ENCODE measurements at places on chromosomes 2 and 18. TPM values are rescaled to one million over a fixed set of nuclear protein-coding genes. Genes with fewer than 3 reads are reported as not detected.

DNA sequence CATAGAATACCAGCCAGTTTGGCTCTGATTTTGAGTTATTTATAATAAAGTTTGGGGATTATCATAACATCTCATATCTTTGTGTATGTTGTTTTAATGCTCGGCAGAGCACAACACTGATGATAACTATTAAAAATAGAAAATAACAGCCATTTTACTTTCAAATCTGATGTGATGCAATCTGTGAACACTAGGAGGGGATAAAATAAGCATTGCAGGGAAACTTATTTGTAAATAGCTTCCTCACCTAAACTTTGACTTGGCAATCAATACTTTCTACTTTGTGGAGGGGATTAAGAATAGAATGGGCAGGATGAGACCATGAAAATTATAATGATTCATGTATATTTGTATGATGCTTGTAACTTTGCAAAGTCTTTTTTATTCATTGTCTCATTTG lies 54.4 kb downstream of the USP14 start:
- peaks cover 14% of the 10 kb centered on the region for H3K36me3 ChIP-seq
- DNase-seq, result no peak
- no peak overlapping the region for H3K27ac ChIP-seq
- H3K4me1 ChIP-seq, result no peaks in the 10 kb centered on the region
- no peaks in the 10 kb centered on the region for H3K27me3 ChIP-seq

DNA sequence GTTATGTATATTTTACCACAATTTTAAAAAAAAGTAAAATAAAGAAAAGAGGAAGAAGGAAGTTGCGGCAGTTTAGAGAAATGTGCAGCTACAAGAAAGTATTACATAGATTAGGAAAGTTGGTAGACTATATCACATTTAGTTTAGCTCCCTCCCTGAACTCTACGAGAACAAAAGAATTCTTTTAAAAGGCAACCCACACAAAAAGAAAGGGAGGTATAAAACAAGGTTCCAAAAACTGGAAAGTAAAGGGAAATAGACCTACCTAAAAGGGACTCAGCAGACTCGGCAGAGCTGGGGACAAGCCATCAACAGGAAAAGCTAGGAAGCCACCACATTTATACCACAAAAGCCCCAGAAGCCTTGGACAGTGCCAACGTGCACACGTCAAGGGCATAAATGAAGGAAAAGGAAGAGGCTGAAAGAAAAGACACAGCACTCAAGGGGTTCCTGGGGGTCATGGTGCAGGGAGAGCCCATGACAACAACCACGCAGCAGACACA lies 9.1 kb downstream of the TMEM127 start:
- H3K36me3 ChIP-seq, result no peaks in the 10 kb centered on the region
- peak overlapping the region; percentile 92 for H3K27ac ChIP-seq
- no peaks in the 10 kb centered on the region for H3K27me3 ChIP-seq
- no peak for DNase-seq
- H3K4me3 ChIP-seq, result no peak overlapping the region

- no peak overlapping the region for H3K27ac ChIP-seq
- no peaks in the 10 kb centered on the region for H3K36me3 ChIP-seq
- no peak overlapping the region for H3K4me3 ChIP-seq
- peaks cover 5% of the 10 kb centered on the region for H3K4me1 ChIP-seq
These were observed 12.1 kb downstream of the DOCK10 start for GRCh38 chr2:225030203-225030602.

DNA sequence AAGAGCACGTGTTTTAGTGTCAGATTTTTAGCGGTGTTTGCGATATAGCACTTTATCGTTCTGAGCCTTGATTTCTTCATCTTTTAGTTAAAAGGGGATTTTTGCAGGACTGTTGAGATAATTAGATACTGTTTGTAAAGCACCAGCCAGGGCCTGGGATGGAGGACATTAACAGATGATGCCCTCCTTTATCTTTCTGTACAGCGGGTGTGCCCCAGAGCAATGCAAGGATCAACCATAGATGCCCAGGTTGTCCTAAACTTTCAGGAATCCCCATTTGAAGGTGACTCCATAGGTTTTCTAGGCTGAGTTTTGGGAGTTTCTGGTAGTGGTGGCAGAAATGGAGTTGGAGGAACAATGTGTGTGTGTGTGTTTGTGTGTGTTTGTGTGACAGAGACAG lies 97.0 kb upstream of the SPRED2 start:
- no peaks in the 10 kb centered on the region for H3K27me3 ChIP-seq
- H3K4me3 ChIP-seq, result no peak overlapping the region
- no peaks in the 10 kb centered on the region for H3K4me1 ChIP-seq
- no peak overlapping the region for H3K27ac ChIP-seq

The DYNAP gene
- polyA plus RNA-seq, result not detected

DNA sequence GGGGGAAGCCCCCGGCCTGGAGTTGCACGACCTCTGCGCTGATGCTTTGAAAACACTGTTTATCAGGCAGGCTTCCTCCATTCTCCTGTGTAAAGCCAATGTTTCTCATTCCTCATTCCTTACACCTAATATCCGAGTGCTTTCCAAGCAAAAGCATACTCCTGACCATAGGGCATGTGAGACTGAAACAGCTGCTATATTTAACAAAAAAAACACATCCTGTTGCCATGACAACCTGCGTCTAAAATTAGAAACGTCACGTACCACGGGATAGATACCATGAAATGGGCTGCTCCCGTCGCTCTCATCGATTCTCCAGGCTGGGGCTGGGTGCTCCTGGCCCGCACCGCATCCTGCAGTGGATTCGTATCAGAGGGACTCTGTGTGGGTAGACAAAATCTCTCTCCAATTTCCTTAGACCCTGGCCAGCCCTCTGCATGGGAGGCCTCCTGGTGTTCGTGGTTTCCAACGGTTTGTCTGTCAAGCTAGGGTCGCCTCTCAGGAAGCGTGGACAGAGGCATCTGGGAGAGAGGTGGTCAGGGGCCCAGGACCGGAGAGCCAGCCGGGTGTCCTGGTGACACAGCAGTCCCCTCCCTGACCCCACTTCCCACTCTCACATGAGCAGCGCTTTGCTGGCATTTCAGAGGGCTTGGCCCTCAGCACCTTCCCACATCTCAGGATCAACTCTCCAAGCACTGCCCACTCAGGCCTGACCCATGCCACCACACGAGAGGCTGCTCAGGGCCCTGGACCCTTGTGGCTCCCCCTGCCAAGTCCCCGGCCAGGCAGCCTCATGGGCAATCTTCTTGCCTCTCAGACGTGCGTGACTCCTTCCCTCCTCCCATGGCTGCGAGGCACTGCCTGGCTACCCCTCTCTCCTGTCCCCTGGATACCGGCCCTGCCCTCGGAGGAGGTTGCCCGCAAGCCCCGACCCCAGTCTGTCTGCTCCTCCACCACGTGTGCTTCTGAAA lies 268.1 kb downstream of the NDUFA10 start:
- H3K4me3 ChIP-seq, result no peak overlapping the region
- H3K27ac ChIP-seq, result no peak overlapping the region
- H3K4me1 ChIP-seq, result no peaks in the 10 kb centered on the region
- no peaks in the 10 kb centered on the region for H3K36me3 ChIP-seq

- no peak overlapping the region for H3K27ac ChIP-seq
- H3K4me1 ChIP-seq, result no peaks in the 10 kb centered on the region
- DNase-seq, result no peak
- no peaks in the 10 kb centered on the region for H3K27me3 ChIP-seq
- no peak overlapping the region for H3K4me3 ChIP-seq
- H3K36me3 ChIP-seq, result no peaks in the 10 kb centered on the region
These were observed 87.5 kb downstream of the MSH2 start for GRCh38 chr2:47490406-47490805.

The TUBA4B gene
- not detected for polyA plus RNA-seq

GRCh38 chr2:228827056-228827700 lies 443.9 kb downstream of the PID1 start:
- no peak overlapping the region for H3K27ac ChIP-seq
- H3K4me3 ChIP-seq, result no peak overlapping the region
- no peaks in the 10 kb centered on the region for H3K4me1 ChIP-seq
- H3K27me3 ChIP-seq, result no peaks in the 10 kb centered on the region
- no peaks in the 10 kb centered on the region for H3K36me3 ChIP-seq
- no peak for DNase-seq

The DOK6 gene
- 0.15 TPM for polyA plus RNA-seq

GRCh38 chr2:66105066-66105753 lies 329.7 kb upstream of the MEIS1 start:
- no peaks in the 10 kb centered on the region for H3K4me1 ChIP-seq
- no peaks in the 10 kb centered on the region for H3K27me3 ChIP-seq
- H3K4me3 ChIP-seq, result no peak overlapping the region
- no peak for DNase-seq
- no peak overlapping the region for H3K27ac ChIP-seq

GRCh38 chr2:39153312-39153711 lies 32.5 kb upstream of the SOS1 start:
- no peak for DNase-seq
- no peaks in the 10 kb centered on the region for H3K27me3 ChIP-seq
- no peak overlapping the region for H3K27ac ChIP-seq
- H3K4me3 ChIP-seq, result no peak overlapping the region

DNA sequence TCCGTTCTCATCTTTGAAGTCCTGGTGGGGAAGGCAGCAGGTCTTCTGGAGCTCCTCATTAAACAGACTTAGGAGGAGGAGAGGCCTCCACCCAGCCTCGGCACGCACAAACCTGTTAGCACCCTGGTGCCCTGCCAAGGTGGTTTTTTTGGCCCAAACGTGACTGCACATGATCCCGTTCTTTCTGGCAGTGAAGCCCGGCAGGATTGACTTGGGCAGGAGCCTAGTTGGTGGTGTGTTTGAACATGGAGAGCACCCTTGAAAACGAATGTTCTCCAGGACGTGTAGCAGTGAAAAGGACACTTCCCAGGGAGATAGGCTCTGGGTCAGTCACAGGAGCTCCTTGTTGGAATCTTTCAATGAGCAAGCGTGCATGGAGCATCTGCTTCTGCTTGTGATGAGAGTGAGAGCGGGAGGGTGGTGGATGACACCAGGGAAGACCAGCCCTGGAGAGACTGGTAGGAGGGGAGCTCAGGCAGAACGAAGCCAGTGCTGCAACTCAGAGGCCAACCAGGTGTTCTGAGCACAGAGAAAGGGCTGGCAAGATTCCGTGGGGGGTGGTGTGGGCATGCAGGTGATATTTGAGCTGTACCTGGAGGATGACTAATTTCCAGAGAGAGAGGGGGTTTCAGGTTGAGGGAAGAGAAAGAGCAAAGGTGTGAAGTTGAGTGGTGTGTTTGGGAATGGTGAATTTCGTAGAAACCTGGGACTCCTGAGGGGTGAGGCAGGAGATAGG lies 73.8 kb downstream of the TANC1 start:
- DNase-seq, result peak; percentile 32
- H3K4me1 ChIP-seq, result peaks cover 7% of the 10 kb centered on the region
- H3K27me3 ChIP-seq, result no peaks in the 10 kb centered on the region
- H3K36me3 ChIP-seq, result no peaks in the 10 kb centered on the region
- no peak overlapping the region for H3K4me3 ChIP-seq

The SLC40A1 gene
- 26.8 TPM for polyA plus RNA-seq

The ANO7 gene
- polyA plus RNA-seq, result 1.0 TPM

- H3K4me3 ChIP-seq, result no peak overlapping the region
- no peak for DNase-seq
- no peaks in the 10 kb centered on the region for H3K27me3 ChIP-seq
- no peaks in the 10 kb centered on the region for H3K36me3 ChIP-seq
- no peak overlapping the region for H3K27ac ChIP-seq
- H3K4me1 ChIP-seq, result no peaks in the 10 kb centered on the region
These were observed 104.6 kb downstream of the ITGB1BP1 start for GRCh38 chr2:9318461-9319337.

The CYS1 gene
- 51.3 TPM for polyA plus RNA-seq

DNA sequence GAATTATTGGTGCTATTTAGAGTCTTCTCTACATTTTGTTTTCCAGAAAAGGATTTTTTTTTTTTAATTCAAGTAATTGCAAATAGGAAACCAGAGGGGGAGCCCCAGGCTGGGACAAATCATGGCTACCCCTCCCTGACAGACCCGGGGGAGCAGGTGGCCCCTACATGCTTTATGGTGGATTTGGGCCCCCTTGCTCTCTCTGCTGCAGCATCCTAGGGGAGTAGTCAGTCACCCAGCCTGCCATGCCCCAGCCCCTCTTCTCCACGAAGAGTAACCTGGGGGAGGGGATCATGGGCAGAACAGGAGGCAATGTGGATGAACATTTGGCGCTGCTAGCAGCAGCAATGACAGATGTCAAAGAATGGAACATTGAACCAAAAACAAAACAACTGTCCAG lies 4.6 kb downstream of the C2orf81 start:
- no peak for DNase-seq
- H3K36me3 ChIP-seq, result no peaks in the 10 kb centered on the region
- H3K27me3 ChIP-seq, result no peaks in the 10 kb centered on the region
- H3K27ac ChIP-seq, result no peak overlapping the region
- H3K4me3 ChIP-seq, result no peak overlapping the region

- no peaks in the 10 kb centered on the region for H3K36me3 ChIP-seq
- no peak overlapping the region for H3K4me3 ChIP-seq
- no peak for DNase-seq
- H3K27ac ChIP-seq, result no peak overlapping the region
These were observed 84.2 kb upstream of the CD302 start for GRCh38 chr2:159882130-159882745.

DNA sequence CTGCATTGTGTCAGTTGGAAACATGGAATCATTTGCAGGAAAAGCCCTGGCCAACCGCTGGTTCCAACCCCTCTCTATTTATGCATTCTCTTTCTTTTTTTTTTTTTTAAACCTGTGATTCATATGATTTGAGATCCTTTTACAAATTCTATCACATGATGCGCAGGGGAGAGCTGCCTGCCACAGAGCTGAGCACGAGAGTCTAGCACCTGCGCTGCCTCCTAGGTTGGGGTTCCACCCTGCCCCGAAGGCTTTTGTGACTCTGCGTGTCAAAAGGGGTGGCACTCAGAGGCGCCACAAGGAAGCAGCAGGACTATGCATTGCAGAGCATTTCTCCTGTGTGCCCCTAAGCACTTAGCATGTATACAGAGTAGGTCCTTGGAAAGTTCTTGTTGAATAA lies 17.3 kb upstream of the ESPNL start:
- no peak for DNase-seq
- no peak overlapping the region for H3K4me3 ChIP-seq
- H3K27me3 ChIP-seq, result no peaks in the 10 kb centered on the region
- H3K27ac ChIP-seq, result no peak overlapping the region
- peaks cover 28% of the 10 kb centered on the region for H3K36me3 ChIP-seq

- no peak overlapping the region for H3K4me3 ChIP-seq
- DNase-seq, result no peak
- no peaks in the 10 kb centered on the region for H3K4me1 ChIP-seq
- H3K27me3 ChIP-seq, result no peaks in the 10 kb centered on the region
These were observed 27.4 kb downstream of the NEMP2 start for GRCh38 chr2:190507135-190507534.

GRCh38 chr2:974054-974453 lies 23.4 kb downstream of the SNTG2 start:
- no peak overlapping the region for H3K4me3 ChIP-seq
- no peaks in the 10 kb centered on the region for H3K36me3 ChIP-seq
- no peaks in the 10 kb centered on the region for H3K4me1 ChIP-seq

DNA sequence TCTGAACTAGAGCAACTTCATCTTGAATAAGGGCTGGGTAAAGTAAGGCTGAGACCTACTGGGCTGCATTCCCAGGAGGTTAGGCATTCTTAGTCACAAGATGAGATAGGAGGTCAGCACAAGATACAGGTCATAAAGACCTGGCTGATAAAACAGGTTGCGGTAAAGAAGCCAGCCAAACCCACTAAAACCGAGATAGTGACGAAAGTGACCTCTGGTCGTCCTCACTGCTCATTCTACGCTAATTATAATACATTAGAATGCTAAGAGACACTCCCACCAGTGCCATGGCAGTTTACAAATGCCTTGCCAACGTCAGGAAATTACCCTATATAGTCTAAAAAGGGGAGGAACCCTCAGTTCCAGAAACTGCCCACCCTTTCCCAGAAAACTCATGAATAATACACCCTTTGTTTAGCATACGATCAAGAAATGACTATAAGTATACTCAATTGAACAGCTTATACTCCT lies 109.1 kb downstream of the FIGN start:
- H3K36me3 ChIP-seq, result no peaks in the 10 kb centered on the region
- no peaks in the 10 kb centered on the region for H3K4me1 ChIP-seq
- no peak for DNase-seq
- no peak overlapping the region for H3K27ac ChIP-seq

The MAPK4 gene
- polyA plus RNA-seq, result 0.46 TPM

The ARHGAP15 gene
- 0.80 TPM for polyA plus RNA-seq

The FER1L5 gene
- polyA plus RNA-seq, result 1.2 TPM

Data from pancreas (tissue), 10 donors.